ENCODE measurements at places on chromosomes 11 and 22. TPM values are rescaled to one million over a fixed set of nuclear protein-coding genes. Genes with fewer than 3 reads are reported as not detected.

Gene SGSM1
- not detected for polyA plus RNA-seq

Gene SYCE3
- polyA plus RNA-seq, result not detected

DNA sequence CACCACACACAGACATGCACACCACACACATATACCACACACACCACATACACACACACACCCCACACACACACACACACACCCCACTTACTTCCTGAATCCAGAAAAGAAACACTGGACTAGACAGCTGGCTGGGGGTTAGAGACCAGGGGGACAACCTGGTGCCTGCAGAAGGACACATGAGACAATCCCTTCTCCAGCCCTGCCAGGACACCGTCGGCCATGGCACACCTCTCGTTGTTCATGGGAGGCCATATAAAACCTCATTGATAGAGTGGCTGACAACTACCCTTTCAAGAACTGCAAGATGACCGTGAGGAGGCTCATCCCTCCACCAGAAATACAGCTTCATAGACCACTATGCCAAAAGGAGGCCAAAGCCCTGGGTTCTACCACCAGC lies 54.3 kb downstream of the IGSF9B start:
- H3K36me3 ChIP-seq, result no peaks in the 10 kb centered on the region
- no peak overlapping the region for H3K4me3 ChIP-seq
- H3K4me1 ChIP-seq, result no peaks in the 10 kb centered on the region
- DNase-seq, result no peak
- no peak overlapping the region for H3K27ac ChIP-seq

DNA sequence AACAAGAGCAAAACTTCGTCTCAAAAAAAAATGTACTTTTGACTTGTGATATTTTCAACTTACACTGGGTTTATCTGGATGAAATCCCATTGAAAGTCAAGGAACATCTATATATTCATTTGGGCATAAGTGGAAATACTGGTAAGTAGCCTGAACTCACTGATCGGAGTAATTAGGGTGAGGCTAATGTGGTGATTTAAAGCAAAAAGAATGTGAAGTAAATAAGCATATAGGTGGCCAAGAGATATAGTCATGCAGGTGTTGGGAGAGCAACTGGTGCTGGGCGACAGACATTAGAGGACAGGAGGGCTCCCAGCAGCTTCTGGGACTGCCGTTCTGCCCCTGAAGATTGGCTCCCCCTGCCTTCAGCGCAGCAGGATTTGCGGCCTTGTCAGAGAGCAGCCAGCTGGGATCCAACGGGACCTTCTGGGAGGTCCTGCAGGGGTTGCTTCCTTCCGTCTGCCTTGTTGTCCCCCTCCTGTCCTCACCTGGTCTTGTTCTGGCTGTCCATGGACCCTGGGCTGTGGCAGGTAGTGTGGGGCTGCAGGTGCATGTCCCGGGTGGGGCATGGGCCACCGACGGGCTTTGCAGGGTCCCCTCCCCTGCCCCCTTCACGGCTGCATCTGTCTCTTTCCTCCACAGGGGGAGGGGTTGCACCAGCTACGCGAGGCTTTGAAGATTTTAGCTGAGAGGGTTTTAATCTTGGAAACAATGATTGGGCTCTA lies 14.1 kb downstream of the RHBDD3 start:
- no peak overlapping the region for H3K27ac ChIP-seq
- no peak overlapping the region for H3K4me3 ChIP-seq
- no peaks in the 10 kb centered on the region for H3K4me1 ChIP-seq
- no peak for DNase-seq

DNA sequence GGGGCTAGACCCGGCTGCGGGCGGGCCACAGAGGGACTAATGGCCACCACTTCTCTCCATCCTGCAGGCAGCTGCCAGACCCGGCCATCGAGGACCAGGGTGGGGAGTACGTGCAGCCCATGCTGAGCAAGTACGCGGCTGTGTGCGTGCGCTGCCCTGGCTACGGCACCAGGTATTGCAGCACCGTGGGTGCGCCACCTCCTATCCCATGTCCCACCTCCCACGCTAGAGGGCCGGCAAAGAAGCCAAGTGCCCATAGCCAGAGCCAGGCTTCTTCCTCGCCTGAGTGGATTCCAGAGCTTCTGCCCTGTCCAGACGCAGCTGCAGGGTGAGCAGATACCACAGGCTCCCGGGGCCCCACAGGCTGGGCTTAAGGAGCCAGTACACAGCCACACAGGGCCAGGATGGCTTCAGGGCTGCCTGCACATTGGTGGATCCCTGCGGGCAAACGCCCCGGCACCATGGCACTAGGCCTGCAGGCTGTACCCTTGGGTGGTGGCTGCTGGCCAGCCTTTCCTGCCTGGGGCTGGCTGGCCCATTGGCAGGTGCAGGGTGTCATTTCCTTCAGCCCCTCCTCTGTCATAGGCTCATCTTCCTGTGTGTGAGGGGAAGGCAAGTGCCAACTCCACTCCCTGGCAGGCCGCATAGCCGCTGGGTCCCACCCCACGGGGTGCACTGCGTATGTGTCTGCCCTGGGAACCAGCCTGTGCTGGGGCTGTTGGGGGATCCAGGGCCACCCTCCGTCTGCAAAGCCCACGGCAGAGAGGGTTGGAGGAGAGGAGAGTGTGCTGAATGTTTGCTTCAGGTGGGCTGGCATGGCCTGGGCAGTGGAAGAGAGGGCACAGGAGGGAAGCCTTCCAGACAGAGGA lies 16.5 kb upstream of the DGCR8 start:
- no peaks in the 10 kb centered on the region for H3K27me3 ChIP-seq
- H3K27ac ChIP-seq, result no peak overlapping the region
- H3K4me3 ChIP-seq, result no peak overlapping the region
- H3K4me1 ChIP-seq, result no peaks in the 10 kb centered on the region

DNA sequence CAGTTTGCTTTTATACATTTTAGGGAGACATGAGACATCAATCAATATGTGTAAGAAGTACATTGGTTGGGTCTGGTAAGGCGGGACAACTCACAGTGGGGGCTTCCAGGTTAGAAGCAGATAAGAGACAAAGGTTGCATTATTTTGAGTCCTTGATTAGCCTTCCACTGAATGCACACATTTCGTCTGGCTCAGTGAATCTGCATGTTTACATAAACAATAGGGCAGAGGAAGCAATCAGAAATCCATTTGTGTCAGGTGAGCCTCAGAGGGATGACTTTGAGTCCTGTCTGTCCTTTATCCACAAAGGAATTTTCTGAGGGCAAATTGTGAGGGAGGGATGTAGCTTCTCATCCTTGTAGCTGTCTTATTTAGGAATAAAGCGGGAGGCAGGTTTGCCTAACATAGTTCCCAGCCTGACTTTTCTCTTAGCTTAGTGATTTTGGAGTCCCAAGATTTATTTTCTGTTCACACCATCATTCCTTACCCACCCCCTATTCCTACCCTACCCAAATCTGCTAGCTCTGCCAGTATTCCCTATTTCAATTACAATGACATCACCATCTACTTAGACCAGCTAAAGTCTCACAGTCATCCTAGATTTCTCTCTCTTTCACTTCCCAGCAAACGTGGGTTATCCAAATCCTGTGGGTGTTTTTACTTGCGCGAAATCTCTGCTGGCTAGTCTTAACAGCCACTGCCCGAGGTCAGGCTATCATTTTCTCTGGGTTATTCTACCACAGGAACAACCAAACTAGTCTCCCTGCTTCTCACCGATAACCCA lies 2.9 kb downstream of the SC5D start:
- H3K4me1 ChIP-seq, result peaks cover 27% of the 10 kb centered on the region
- H3K27ac ChIP-seq, result no peak overlapping the region

DNA sequence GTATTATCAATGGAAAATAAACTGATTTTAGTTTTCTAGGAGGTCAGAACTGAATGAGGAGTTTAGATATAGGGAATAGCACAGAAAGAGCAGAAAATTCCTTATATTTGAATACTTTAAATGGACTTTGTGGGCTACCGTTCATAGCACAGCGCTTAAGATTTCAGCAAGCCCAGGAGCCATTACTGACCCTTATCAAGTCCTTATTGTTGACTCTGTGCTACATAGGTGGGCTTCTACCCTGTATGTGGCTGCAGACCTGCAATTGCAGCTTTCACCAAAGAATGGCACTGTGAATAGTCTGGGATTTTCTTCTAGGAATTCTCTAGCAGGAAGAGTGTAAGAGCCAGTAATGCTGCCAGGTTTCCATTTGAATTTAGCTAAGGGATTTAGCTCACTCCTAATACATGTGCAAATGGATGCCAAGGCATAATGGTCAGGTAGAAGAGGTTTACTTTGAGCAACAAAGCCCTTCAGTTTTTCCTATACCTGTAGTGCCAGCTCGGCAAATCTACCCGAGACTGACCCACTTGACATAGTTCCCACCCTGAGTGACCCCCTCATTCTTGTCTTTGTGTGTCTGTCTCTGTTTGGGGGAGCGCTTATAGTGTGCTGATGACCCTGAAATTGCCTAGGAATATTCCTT lies 42.5 kb upstream of the DLAT start:
- H3K4me3 ChIP-seq, result no peak overlapping the region
- no peak for DNase-seq
- no peaks in the 10 kb centered on the region for H3K36me3 ChIP-seq
- no peak overlapping the region for H3K27ac ChIP-seq

Gene DDT
- 138 TPM for polyA plus RNA-seq

GRCh38 chr11:110629594-110629993 lies 82.6 kb downstream of the ARHGAP20 start:
- no peak overlapping the region for H3K27ac ChIP-seq
- H3K4me3 ChIP-seq, result no peak overlapping the region
- no peak for DNase-seq
- H3K27me3 ChIP-seq, result no peaks in the 10 kb centered on the region
- H3K36me3 ChIP-seq, result no peaks in the 10 kb centered on the region

Gene PTPRJ
- 14.6 TPM for polyA plus RNA-seq

DNA sequence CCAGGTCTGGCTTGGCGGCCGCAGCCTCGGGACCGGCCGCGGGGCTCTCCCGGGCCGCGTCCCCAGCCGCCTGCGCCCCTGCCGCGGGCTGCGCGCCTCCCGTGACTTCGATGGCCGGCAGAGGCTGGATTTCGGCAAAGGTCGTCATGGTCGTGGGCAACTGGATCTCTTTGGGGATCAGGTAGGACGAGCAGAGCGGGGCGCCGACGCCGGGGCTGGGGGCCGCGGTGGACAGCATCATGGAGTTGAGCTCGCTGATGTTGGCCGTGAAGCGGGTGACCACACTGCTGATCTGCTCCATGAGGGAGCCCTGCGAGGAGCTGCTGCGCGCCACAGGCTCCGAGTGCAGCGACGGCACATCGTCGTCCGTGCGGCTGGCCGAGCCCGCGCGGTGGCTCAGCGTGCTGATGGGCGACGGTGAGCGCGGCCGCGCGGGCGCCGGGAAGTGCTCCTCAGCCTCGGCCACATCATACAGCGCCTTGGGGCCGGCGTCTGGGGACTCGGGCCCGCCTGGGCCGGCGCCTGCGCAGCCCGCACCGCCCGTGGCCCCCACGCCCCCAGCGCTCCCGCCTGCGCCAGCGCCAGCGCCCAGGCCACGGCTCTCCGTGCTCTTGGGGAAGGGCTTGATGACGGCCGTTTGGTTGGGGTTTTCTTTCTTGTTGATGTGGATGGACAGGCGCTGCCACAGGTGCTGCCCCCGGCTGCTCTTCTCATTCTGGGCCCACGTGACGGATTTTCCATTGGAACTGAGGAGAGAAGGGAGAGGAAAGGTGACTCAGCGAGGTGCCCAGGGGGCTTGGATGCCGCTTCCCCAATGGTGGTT lies 171.4 kb upstream of the CTSC start:
- DNase-seq, result no peak
- H3K27me3 ChIP-seq, result peaks cover 63% of the 10 kb centered on the region
- H3K4me1 ChIP-seq, result peaks cover 12% of the 10 kb centered on the region
- no peak overlapping the region for H3K4me3 ChIP-seq
- no peaks in the 10 kb centered on the region for H3K36me3 ChIP-seq
- H3K27ac ChIP-seq, result no peak overlapping the region

DNA sequence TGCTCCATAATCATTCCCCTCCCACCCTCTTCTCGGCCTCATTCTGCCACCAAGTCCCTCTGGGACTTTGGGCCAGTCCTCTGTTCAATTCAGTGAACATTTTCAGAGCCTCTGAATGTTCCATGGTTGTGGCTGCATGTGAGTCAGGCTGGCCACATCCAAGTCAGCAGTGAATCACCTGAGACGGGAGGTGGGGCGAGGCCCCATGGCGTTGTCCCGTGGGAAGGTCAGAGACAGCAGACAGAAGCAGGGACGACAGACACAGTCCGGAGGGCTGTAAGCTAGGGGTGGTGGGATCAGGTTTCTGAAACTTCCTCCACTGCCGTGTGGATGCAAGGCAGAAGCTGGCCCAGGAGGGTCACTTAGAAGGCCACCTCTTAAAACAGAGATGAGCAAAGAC lies 324.8 kb downstream of the MN1 start:
- no peaks in the 10 kb centered on the region for H3K36me3 ChIP-seq
- no peaks in the 10 kb centered on the region for H3K27me3 ChIP-seq
- H3K27ac ChIP-seq, result no peak overlapping the region
- no peak for DNase-seq
- no peak overlapping the region for H3K4me3 ChIP-seq
- no peaks in the 10 kb centered on the region for H3K4me1 ChIP-seq

Gene MOGAT2
- polyA plus RNA-seq, result not detected

DNA sequence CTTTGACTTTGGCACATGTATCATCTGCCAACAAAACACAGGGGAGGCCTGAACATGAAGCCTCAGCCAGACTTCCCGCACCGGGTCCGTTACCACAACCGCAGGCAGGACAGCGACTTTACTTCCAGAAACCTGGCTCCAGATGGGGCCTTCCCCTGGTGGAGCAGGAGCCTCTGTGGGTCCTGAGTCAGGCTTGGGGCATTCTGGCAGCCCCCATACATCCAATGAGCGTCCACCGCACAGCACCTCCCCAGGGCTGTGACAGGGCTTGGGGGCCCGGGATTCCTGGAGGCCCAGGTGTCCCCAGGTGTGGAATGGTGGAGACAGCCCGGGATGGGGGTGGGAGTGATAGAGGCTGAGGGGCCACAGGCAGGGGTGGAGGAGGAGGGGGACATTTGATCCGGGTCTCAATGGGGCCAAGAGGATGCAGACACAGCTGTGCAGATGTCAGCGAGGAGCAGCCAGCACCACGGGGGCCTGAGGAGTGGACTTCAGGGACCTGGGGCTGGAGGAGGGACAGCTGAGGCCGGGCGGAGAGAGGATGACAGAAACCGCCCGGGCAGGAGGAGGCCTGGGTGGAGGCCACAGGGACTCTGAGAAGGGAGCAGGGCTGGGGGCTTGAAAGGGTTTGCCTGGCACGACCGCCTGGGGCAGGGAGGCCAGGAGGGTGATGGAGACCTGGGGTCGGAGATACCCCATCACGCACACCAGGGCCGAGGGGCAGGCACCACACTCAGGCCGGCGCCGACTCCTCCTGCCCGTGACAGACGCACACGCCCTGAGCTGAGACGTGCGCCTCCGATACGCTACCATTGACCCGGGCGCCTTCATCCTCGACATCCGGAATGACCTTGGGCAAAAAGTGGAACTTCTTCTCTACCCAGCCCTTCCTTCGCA lies 8.6 kb downstream of the TTLL8 start:
- no peaks in the 10 kb centered on the region for H3K36me3 ChIP-seq
- DNase-seq, result no peak
- H3K4me1 ChIP-seq, result peaks cover 5% of the 10 kb centered on the region
- H3K4me3 ChIP-seq, result no peak overlapping the region
- no peak overlapping the region for H3K27ac ChIP-seq
- peaks cover under 1% of the 10 kb centered on the region for H3K27me3 ChIP-seq

- peaks cover 22% of the 10 kb centered on the region for H3K4me1 ChIP-seq
- peak overlapping the region; percentile 92 for H3K27ac ChIP-seq
- H3K27me3 ChIP-seq, result no peaks in the 10 kb centered on the region
- peak overlapping the region; percentile 84 for H3K4me3 ChIP-seq
- peak; percentile 32 for DNase-seq
Observed at GRCh38 chr22:23894710-23895598, 771 bp downstream of the MIF start.

GRCh38 chr11:95714843-95715776 lies 74.5 kb downstream of the FAM76B start:
- no peak overlapping the region for H3K4me3 ChIP-seq
- H3K27me3 ChIP-seq, result no peaks in the 10 kb centered on the region
- no peak overlapping the region for H3K27ac ChIP-seq
- H3K36me3 ChIP-seq, result no peaks in the 10 kb centered on the region
- no peaks in the 10 kb centered on the region for H3K4me1 ChIP-seq
- no peak for DNase-seq
